Mesenteric fat pad (tissue), 1 donor: ENCODE measurements at places on chromosomes 4 and X. TPM values are rescaled to one million over a fixed set of nuclear protein-coding genes. Genes with fewer than 3 reads are reported as not detected.

MMAA gene
- 7.5 TPM for total RNA-seq

NOX1 gene
- total RNA-seq, result not detected

FGG gene
- total RNA-seq, result not detected

MAMLD1 gene
- total RNA-seq, result 11.2 TPM

DNA sequence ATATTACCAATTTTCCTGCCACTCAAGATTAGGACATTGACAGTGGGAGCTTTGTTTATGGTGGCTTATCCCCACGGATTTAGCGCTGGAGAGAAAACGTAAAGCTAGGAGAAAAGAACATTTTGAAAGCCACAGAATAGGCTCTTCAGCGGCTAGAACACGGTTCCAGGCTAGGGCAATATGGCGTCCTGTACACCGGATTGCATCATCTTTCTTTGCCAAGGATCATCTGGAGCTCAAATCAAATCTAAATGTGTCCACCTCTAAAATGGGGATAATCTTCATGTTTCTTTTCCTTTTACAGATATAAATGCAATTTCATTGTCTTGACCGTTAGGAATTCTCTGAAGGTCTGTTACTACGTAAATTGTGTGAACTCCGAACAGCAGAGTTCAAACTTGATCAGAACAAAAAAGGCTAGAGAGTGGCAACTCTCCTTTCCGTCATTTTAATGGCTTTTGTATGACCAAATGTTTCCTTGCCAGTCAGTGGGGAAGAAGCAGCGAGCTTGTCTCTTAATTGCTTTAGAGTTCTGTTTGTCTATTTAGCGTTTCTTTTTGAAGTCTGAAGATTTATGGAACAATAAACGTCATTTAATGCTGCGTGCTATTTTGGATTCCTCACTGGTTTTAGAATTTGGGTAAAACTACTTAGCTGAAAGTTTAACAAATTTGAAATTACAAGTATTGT is 2.6 kb upstream of the WWC2 start:
- DNase-seq, result no peak

- no peak for DNase-seq
Observed at GRCh38 chr4:76782837-76783236, 115.1 kb downstream of the SOWAHB start.

- DNase-seq, result no peak
Observed at GRCh38 chrX:78658414-78658813, 714 bp downstream of the RTL3 start.

GRCh38 chrX:2224161-2224560 is 276.6 kb downstream of the DHRSX start:
- peak; percentile 45 for DNase-seq
